ENCODE measurements at places on chromosomes 5 and 9. TPM values are rescaled to one million over a fixed set of nuclear protein-coding genes. Genes with fewer than 3 reads are reported as not detected.

- DNase-seq, result no peak
Measured at GRCh38 chr5:179146277-179146676, 86.1 kb downstream of the ZNF354C start.

GRCh38 chr5:62762503-62762902 is 183.9 kb downstream of the LRRC70 start:
- DNase-seq, result no peak

DRD1 gene
- total RNA-seq, result not detected

ITK gene
- total RNA-seq, result 0.13 TPM

GRCh38 chr5:127957701-127958239 is 125.8 kb upstream of the SLC12A2 start:
- DNase-seq, result no peak

GRCh38 chr9:5509573-5509972 is 758 bp upstream of the PDCD1LG2 start:
- no peak for DNase-seq

- peak; percentile 24 for DNase-seq
Measured at GRCh38 chr9:135249191-135249590, 161.7 kb downstream of the OLFM1 start.

DNA sequence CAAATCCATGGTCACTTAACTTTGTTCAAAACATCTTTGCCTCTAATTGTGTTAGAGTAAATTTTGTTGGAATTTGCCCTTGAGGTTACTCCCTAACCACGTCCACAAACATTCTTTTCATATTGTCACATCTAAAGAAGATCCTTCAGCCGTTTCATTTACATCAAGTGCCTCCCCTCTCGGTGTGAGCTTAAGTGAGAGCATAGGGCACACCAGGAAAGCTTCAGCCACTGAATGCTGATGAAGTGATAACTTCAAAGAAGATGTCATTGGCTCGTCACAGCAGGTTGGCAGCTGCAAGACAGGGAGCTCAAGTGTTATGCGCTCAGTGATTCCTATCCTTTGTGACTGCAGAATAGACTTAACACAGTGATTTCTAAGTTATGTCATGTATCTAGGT is 49.6 kb upstream of the ADAMTS19 start:
- no peak for DNase-seq

DNA sequence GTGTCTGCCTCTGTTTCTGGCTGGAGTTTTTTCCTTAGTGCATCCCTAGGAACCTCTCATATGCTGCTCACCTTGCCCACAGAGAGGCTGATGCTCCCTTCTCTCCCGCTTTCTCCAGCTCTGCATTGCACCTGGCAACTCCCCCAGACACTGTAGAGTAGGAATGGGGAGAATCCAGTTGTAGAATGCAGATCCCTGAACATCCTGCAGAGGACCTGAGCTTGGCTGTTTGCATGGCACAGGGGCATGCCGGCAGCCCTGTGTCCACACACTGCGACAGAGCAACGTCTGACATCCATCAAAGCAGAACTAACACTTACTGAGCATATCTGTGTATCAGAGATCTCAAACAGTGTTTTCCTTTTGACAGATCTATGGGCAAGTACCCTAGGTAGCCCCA is 19.9 kb downstream of the IDNK start:
- DNase-seq, result no peak

GRCh38 chr5:10351199-10351905 is 2.1 kb upstream of the MARCHF6 start:
- no peak for DNase-seq

GRCh38 chr9:123556464-123557435 is 200.8 kb downstream of the CRB2 start:
- DNase-seq, result no peak

DNA sequence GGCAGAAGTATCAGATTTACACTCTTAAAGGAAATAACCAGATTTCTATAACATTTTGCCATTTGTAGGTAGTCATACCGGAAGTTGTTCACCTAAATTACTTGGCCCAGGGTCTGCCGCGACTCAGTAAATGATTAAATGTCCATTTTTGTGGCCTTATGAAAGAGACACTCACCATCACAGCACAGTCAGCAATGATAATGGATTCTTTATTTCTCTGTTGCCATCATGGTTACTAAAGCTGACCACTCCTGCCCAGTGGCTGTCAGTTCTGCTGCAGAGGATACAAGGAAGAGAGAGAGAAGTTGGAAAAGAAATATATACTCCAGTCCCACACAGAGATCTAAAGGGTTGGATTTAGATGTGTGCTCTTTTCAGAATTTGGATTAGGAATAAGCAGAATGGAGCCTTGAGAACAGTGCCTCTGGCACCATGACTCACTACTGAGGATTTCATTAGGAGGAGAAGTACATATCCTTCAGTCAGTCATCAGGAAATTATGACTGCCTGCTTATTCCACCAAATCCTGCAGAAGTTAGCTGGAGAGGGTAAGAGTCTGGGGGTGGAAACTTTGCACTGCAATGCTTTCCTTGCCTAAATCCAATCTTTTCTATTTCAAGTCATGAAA is 72.8 kb upstream of the EFNA5 start:
- DNase-seq, result no peak

DNA sequence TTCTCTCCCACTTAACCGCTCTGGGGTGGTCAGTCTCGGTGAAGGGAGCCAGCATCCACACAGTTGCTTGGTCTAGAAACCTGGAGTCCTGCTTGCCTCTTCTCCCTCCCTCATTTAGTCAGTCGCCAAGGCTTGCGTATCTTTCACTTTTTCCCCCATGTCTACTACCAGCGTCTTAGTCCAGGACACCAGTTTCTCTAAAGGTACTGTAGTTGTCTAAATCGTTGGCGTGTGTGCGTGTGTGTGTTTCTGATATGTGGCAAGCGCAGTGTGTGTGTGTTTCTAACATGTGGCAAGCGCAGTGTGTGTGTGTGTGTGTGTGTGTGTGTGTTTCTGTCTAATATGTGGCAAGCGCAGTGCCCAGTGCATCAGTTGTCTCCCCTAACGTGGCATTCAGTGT is 641 bp downstream of the ATP6V1G1 start:
- no peak for DNase-seq

GRCh38 chr9:69820955-69821788 is 555 bp downstream of the CFAP95 start:
- DNase-seq, result no peak

DNA sequence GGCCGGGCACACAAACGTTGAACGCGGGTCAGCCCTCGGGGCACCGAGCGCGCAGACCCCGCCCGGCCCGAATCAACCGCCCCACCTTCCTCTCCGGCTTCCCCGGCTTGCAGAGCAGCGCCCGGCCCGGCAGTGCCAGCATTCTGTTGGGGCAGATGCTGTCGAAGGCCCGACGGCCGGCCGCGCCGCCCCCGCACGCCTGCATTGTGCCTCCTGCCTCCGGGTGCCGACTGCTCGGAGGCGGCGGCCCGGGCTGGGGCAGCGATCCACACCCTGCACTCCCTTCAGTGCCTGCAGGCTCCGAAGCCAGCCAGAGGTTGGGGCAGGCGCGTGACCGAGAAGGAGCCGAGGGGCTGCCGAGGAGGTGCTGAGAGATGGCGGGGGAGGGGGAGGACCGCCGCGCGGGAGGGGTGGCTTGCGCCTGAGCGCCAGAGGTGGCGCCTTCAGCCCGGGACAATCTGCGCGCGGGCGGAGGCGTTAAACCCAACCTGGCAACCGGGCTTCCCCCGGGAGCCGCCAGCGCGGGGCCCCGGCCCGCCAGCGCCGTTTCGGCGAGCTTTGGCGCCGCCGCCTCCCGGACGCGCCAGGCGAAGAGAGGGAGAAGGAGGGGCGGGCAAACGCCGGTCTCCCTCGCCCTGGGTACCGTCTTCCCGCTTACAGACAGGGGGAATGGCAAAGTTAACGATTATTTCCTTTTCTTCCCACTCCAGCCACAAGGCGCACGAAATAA is at the start of gene MCIDAS:
Gene MCIDAS (minus strand): TSS at position 382 of the 730 bp plus-strand sequence. CDS start 177 bp downstream, at position 205.
- peak; percentile 50 for DNase-seq

- DNase-seq, result no peak
Measured at GRCh38 chr9:30757723-30758122, 1626.7 kb upstream of the ACO1 start.

GRCh38 chr5:81787474-81788242 is 36.8 kb upstream of the SSBP2 start:
- no peak for DNase-seq

GRCh38 chr9:21559402-21560280 is 77.5 kb upstream of the IFNE start:
- peak; percentile 41 for DNase-seq

MRPL36 gene
- total RNA-seq, result 65.5 TPM

DNA sequence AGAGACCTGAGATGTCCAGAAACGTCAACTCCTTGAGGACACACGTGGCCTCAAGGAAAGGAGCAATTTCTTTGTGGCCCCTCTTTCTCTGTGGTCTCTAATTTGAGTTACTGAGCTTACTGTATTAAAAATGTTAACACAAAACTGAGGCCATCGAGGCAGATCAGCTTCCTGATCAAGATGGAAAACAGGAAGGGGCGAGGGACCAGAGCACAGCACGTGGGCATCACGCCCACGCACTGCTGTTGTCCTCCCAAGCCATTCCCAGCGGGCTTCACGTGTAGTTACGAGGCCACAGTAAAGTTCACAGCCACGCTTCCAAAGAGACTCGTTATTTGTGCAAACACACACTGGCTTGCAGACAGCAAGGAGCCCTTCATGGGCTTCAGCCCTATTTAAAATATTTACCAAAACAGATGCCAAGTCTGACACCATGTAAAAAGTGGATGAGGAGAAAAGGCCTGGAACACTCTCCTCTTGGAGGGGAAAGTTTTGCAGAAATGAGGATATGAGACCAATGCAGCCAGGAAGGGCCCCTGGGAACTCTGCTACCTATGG is 149.5 kb downstream of the ROR2 start:
- DNase-seq, result no peak

RNF183 gene
- total RNA-seq, result not detected

GRCh38 chr9:75389101-75389500 is 300.8 kb downstream of the OSTF1 start:
- no peak for DNase-seq

ASPN gene
- total RNA-seq, result 4.8 TPM

- no peak for DNase-seq
Measured at GRCh38 chr5:78592735-78593386, 55.7 kb downstream of the LHFPL2 start.

DNA sequence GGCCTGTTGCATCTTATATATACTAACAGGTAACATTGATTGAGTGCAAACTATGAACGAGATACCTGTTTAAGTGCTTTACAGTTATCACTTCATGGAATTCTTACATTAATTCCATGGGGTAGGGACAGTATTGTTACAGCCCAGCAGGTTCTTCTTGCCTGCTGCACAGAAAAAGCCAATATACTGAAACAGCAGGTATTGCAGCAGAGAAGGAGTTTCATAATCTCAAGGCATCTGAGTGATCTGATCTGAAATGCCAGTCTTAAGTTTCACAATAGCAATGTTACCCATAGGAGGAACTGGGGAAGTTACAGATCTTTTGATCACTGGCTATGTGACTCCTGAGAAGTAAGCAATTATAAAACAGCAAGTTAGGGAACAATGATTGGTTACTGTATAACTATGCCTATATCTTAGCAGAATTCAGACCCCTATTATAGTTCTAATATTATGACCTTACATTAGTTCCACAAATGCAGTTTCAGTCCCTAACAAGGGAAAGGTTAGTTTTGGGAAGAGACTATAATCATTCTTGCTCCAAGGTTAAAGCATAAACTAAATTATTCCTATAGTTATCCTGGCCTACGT is 126.5 kb upstream of the BNC2 start:
- no peak for DNase-seq

PCDHGA9 gene
- 4.3 TPM for total RNA-seq

CCDC180 gene
- 3.1 TPM for total RNA-seq

- DNase-seq, result no peak
Measured at GRCh38 chr9:92641092-92641809, 28.7 kb downstream of the IPPK start.

GRCh38 chr5:96247097-96247701 is 185.8 kb downstream of the PCSK1 start:
- DNase-seq, result no peak

PCDHA6 gene
- total RNA-seq, result not detected

DNA sequence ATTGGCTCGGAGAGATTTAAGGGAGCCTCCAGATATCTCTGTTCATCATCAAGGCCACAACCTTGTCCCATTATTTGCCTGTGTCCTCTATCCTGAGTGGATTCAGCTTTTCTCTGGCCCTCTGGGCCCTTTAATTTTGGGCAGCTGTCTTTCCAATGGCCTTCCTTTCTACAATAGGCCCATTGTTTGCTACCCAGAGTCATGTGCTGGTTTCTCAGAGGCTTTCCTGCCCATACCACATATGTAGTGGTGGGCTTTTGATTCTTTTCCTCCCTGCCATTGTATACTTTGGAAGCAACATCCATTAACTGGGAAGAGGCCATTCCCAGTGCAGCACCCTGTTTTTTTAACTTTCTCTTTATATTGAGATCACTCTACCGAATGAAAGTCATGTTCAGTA is 233.9 kb upstream of the SGCD start:
- no peak for DNase-seq

WDR41 gene
- 23.8 TPM for total RNA-seq

- DNase-seq, result no peak
Measured at GRCh38 chr9:91577633-91578061, 154.0 kb upstream of the NFIL3 start.

DNA sequence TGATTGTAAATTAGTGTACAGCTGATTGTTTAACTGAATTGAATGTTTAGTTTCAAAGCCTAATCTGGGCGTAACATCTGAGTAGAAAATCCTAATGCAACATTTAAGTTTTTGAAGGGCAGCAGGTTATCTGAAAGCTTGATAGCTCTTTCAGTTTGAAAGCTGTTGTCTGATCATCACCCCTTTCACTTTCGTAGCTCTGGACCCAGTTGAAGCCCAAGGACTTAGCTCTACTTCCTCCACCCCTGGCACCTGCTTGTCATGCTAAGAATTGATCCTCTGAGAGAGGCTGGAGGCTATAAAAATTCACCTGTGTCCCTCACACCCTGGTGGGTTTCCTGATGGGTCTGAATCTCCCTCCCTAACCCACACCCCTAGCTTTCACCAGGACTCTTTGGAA is 86.0 kb downstream of the ZFAND5 start:
- no peak for DNase-seq

SPINK7 gene
- total RNA-seq, result not detected

Measured in Right ventricle myocardium superior (tissue), 1 donor.